ENCODE measurements at places on chromosomes 2 and 18.

DNA sequence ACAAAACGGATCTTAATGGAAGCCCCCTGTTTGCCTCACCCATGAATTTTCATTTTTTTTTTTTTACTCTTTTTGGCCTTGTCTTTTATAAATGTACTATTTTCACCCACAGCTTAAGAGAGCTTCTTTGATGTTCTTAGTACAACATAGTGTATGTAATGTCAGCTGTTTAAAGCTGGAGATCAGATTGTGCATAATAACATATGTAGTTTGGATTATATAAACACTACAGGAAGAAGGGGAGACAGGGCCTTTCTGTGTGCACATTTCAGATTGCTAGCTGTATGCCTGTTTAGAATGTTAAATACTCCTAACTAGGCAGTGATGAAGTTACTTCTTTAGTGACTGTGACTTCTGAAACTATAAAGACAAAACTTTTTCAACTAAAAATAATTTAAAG lies 2.1 kb upstream of the TANC1 start:
- DNase-seq: no peak

- no peak for DNase-seq
Observed at GRCh38 chr2:11498543-11499034, 32.6 kb upstream of the E2F6 start.

- no peak for DNase-seq
Observed at GRCh38 chr2:153474876-153475435, 3.6 kb downstream of the RPRM start.

DNA sequence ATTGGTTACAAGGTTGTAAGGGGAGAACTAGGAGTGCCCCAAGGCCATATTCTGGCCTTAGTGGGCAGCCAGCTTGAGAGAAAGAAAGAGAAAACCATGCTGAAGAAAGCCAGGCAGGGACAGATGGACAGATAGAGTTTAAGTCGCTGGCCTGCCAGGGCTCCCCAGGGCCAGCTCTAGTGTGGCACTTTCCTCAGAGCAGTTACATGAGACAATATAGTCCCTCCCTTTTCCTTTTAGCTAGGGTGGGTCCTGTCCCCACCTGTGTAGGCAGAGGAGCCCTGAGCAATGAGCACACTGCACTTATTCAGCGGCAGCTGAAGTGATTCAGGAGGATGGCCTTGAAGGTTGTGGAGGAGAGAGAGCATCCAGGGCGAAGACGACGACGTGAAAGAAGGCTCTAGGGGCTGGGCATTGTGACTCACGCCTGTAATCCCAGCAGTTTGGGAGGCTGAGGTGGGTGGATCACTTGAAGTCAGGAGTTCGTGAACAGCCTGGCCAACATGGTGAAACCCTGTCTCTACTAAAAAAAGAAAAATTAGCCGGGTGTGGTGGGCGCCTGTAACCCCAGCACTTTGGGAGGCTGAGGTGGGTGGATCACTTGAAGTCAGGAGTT lies 152.0 kb upstream of the SLC1A4 start:
- DNase-seq: no peak

- no peak for DNase-seq
Observed at GRCh38 chr2:33372940-33373553, 103.4 kb upstream of the RASGRP3 start.

GRCh38 chr2:174554529-174555150 lies 43.0 kb downstream of the WIPF1 start:
- DNase-seq: no peak

DNA sequence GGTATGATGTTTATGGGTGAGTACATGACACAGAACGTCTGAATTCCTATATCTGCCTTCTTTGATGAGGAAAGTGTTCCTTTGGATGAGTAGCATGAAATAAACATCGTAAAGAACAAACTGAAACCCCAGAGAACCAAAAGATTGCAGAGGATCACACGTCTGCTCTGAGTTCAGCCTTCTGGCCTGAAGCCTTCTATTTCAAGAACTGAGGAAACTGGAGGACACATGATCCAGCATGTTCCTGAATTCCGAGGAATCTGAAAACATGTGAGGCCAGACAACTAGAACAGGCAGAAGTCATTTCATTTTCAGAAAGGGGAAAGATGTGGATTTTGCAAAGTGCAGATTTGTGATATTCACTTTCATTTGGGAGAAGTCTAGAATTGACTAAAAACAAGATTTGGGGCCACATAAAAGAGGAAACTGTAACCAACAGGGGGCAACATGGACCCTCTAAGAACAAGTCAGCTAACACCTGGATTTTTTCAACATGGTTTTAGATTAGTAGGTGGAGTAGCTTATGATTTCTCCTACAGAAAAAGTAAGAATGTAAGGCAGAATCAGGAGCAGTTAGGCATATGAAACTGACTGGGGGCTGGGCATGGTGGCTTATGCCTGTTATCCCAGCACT lies 8.3 kb downstream of the SULT6B1 start:
- DNase-seq: no peak

DNA sequence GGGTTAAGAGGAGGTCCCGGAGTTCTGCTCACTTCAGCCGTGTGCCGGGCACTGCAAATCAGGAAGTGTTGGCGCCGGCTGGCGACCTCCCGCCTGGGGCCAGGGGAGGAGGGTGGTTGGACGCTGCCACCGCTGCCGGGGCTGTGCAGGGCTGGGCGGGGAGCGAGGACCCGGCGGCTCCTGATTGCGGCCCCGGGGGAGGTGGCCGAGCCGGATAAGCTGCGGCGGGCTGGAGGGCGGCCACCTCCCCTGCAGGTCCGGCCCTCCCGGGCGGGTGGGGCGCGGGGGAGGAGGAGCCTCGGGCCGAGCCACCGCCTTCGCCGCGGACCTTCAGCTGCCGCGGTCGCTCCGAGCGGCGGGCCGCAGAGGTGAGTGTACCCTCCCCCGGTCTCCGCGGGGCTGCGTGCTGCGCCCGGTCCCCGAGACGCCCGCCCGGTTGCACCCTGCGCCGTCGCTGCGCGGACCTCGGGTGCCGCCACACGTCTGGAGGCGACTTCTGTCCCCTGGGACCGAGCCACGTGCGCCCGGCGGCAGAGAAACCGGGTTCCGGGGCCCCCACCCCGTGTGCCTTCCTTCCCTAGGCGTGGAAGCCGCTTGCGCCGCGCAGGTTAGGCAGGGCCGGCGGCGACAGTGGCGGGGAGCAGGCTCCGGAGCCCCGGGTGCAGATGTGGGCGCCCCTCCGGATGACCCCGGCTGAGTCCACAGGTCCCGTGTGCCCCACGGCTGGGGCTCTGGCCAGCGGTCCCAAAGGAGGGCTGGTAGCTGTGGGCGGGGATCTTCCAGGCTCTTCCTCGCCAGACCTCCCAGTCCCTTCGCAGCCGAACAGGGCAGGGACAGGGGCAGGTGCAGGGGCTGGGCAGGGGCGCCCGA lies at the start of gene STEAP3:
STEAP3 (plus strand) TSS at position 314 of the 870 bp plus-strand sequence. CDS start 7,179 bp downstream, outside the sequence.
- no peak for DNase-seq

- no peak for DNase-seq
Observed at GRCh38 chr2:95047629-95048510, 22.4 kb downstream of the MAL start.

- DNase-seq: no peak
Observed at GRCh38 chr2:173435574-173435973, 80.9 kb downstream of the CDCA7 start.

- no peak for DNase-seq
Observed at GRCh38 chr2:118049816-118050140, 35.9 kb upstream of the CCDC93 start.

DNA sequence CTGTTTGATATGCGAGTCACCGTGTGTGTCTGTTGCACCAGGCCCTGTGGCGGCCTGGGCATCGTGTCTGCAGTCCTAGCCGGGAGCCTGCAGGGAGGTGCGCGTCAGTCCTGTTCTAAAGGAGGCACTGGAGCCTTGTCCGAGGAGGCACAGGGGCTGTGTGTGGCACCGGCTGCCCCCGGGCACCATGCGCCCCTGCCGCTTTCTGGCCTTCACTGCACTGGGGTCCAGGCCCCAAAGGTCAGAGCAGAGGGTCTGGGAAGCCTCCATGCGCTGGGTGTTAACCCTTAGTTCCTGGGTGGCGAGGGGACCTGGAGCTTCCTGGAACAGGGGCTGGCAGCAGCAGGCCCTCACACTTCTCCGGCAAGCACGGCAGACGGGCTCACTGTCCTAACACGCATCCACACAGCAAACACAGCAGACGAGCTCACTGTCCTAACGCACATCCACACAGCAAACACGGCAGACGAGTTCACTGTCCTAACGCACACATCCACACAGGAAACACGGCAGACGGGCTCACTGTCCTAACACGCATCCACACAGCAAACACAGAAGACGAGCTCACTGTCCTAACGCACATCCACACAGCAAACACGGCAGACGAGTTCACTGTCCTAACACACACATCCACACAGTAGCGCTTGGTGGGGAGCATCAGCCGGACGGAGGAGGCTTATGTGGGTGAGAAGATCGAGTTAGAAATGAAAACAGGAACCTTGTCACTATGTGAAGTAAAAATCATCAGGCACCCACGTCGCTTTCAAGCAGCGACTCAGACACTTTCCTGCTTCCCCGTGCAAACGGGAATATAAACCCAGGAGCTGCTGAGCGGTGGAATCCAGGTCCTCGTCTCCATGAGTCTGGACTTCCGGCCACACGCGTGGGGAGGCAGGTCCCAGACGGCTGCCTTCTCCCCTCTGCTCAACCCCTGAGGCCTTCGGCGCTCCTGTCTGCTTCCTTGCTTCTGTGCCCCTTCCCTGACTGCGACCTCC lies 65.3 kb downstream of the TPO start:
- DNase-seq: no peak
